A549 treated with AZD2906 at 1 μM for 4 hours (cell line): ENCODE measurements at places on chromosomes 2 and 18. TPM values are rescaled to one million over a fixed set of nuclear protein-coding genes. Genes with fewer than 3 reads are reported as not detected.

The CREG2 gene
- 6.2 to 12.4 TPM (median 10.5 TPM) in 5 replicates for total RNA-seq

The AMER3 gene
- not detected in 5 replicates for total RNA-seq

The RBKS gene
- 6.7 to 8.4 TPM (median 8.1 TPM) in 5 replicates for total RNA-seq

The DSC2 gene
- 0.71 to 1.00 TPM (median 0.85 TPM) in 5 replicates for total RNA-seq

The CD226 gene
- 0.01 to 0.19 TPM (median 0.11 TPM) in 5 replicates for total RNA-seq

The DOK1 gene
- total RNA-seq: 3.4 to 4.9 TPM (median 4.4 TPM) in 5 replicates
